ENCODE measurements at places on chromosomes 5 and 9.

DNA sequence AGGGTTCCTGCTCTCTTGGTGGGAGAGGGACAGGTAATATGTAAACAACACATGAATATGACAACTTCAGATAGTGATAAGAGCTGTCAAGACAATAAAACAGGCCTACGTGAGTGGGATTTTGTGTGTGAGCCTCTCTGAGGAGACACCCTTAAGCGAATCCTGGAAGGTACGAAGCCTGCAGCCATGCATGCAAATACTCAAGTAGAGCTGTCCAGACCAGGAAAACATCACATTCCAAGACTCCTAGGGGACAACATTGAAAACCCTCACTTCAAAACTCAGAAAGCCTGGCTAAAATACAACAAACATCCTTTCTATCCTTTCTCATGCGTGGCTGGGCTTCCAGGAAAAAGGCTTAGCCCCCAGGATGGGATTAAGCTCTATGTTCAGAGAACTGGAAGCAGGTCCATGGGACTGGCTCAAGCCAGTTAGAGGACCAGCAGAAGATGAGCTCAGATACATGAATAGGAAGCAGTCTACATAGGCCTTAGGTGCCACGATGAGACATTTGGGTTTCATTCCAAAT, 124.8 kb upstream of the IQGAP2 start:
- no peak for DNase-seq

DNA sequence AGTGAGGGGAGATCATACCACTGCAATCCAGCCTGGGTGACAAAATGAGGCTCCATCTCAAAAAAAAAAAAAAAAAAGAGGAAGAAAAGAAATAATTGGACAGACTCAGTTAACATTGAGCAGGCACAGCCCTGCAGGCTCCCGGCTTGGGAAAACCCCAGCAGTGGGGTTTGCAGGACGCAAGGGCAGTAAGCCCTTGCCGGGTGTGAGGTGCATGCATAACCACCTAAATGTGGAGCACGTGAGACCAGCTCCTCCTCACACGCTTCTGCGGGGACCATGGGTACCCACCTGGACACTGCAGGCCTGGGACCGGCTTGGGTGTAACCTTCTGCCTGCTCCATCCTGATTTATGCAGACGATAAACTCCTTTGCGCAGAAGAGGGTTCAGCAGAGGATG, 4.8 kb upstream of the SLC6A18 start:
- DNase-seq = no peak

DNA sequence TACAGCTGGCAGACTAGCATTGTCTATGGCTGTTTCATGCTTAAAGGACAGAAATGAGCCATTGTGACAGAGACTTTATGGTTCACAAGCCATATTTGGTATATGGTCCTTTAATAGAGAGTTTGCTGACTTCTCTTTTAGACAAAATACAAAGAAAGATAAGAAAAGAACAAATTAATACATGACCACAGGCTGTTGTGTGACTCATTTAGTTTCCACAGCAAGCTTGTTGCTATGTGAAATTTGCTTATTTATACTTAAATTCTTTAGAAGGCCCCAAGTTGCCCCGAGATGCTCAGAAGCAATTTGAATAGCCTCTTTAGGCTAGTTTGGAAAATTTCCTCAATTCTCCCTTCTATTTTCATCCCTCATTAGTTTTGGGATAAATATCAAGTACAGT, 315.3 kb upstream of the RPS23 start:
- no peak for DNase-seq

GRCh38 chr5:135130261-135131215, 96.5 kb upstream of the PITX1 start:
- DNase-seq = no peak

GRCh38 chr5:82151204-82151603, 127.0 kb downstream of the RPS23 start:
- DNase-seq = no peak

DNA sequence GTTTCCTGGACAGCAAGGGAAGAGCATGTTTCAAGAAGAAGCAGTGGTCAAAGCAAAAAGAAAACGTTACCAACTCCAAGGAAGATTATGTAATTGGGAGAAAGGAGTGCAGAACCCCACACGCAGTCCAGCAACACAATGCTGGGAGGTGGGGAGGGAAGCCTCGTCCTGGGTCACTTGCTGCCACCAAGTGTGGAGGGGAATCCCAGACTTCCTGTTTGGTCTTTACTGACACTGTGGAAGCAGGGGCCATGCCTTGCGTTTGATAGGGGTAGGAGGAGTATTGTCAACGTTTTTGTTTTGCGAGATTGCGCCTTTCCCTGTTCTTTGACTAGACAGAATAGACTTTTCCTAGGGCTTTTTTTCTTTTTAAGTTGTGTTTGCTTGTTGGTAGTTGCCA, 421.0 kb downstream of the KDM4C start:
- DNase-seq = no peak

- no peak for DNase-seq
Measured at GRCh38 chr9:38343552-38343951, 49.0 kb upstream of the ALDH1B1 start.

GRCh38 chr5:37714756-37715155, 125.1 kb downstream of the GDNF start:
- no peak for DNase-seq

- no peak for DNase-seq
Measured at GRCh38 chr5:17005107-17005828, 69.2 kb upstream of the MYO10 start.

- DNase-seq = no peak
Measured at GRCh38 chr5:168537176-168537575, 8.1 kb downstream of the FBLL1 start.

- no peak for DNase-seq
Measured at GRCh38 chr5:178314961-178315820, 82.6 kb upstream of the PHYKPL start.

DNA sequence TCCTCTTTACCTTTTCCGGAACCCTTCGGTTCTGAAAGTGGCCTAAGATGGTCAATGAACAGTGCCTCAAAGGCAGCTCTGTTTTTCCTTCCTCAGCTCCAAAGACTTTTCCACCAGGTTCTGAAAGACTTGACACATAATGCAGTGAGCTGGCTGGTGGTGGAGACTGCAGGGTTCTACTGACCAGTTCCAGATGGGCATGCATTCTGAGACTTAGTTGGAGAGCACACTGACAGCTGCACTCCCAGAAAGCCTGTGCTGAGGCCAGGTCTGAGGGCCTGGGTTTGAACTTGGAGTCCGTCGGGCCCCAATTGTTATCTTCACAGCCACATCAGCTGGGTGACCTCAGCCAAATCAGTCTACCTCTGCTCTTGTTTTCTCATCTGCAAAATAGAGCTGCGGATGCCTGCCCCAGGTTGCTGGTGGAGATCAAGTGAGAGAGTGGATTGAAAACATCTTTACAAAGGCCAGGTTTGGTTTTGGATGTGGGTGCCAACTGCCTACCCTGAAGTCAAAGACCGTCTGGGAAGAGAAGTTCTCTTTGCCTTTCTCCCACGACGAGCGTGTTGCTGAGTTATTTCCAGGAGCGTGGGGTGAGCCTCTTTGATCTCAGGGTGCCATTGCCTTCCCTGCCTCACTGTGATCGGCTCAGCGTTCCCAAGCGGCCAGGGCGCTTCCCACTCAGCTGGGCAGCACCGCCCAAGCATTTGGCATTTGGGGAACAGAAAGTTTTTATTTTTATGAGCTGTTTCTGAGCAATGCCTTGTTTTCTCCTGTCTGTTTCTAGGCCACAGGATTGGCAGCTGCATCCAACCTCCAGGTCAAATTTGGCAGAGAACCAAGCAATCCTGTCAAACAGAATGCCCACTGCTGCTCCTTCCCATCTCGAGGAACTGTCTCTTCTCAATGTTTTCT, 54.9 kb downstream of the RAD23B start:
- DNase-seq = no peak

- no peak for DNase-seq
Measured at GRCh38 chr5:149961186-149961685, 678 bp downstream of the SLC26A2 start.

DNA sequence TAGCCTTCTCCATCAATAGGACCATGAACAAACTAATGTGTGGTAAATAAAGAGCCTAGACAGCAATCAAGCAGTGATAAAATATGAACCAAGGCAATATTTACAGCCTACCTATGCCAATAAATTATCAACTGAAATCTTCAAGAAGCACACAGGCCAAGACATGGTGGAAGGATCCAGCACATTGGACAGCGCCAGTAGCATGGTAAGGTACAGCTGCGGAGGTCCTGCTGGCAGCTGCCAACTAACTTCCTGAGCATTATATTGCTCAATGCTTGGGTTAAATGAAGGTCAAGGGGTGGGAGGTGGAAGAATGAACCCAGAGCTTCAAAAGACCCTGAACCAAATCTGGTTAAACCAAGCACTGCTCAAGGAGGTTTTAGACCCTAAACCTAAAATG, 16.5 kb upstream of the SPDL1 start:
- DNase-seq = no peak

DNA sequence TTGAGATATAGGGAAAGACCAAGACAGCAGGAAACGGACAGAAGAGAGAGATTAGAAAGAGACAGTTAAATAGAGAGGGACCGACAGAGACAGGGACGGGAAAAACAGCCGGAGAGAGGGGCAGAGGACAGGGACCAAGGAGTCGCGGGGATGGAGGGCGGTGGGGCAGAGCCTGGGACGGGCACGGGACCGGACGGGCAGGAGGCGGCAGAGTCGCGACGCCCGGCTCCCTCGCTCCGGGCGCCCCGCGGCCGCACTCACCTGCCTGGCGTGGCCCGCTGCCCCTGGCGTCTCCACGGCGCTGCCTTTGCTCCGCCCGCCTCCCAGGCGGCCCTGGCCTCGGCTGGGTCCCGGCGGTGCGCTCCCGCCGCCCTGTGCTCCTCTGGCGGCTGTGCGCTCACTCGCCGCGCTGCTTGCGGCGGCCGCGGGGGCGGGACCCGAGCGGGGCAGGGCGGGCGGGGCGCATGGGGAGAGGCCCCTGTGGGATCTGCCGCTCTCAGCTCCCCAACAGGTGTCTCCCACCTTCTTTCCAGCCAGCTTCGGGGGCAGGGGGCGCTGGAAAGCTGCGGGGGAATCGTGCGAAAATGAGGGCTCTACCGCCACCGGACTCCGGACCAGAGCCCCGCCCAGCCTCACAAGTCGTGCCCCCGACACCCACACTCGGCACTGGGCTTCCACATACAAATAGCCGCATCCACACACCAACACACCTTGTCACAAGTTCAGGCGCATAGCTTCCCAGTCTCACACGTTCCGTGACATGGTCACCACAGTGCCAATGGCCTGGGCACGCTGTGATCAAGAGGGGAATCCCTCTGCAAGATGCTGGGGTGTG, at the start of gene ARID3C:
Gene ARID3C, minus strand, starts transcription at position 411 of the 835 bp plus-strand sequence. CDS start 1,052 bp downstream, outside the sequence.
- DNase-seq = no peak

GRCh38 chr5:3854188-3854821, 258.7 kb downstream of the IRX1 start:
- DNase-seq = no peak

GRCh38 chr5:126912616-126913200, 117.7 kb downstream of the MARCHF3 start:
- DNase-seq = no peak

GRCh38 chr5:36378551-36378950, 76.8 kb upstream of the RANBP3L start:
- no peak for DNase-seq

DNA sequence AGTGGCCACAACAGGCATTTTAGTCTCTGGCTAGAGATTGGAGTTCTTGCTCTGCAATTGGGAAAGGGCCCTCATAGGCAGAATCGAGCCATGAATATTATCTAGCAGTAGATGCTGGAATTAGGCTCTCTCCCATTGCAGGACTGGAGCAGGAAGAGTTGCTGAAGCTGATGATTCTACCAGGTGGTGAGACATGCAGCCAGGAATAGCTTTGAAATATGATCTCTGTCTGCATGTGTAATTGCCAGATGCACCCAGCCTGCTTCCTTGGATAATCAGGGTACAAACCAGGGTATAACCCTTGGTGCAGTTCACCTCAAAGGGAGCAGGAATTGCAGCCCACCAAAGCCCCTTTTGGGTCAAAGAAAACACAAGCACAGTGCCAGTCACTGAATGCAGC, 211.4 kb upstream of the FTMT start:
- DNase-seq = no peak

DNA sequence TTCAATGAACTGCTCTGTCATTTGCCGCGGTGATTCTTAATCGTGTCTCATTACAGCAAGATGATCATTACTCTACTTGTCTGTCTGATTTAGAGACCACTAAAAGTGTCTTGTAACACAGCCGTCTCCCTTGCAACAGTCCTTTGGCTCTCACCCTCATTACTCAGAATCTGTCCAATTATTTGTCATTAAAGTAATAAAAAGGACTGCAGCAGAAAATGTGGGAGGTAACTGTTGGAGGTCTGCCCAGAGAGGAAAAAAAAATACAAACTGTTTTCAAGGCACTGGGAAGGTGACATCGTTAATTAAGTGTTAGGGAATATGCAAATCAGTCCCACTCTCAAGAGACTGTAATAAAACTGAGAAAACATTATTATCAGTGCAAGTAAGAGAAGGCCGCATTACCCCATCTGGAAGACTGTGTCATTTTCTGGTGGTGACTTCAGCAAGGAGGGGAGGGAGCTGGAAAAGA, 281.0 kb downstream of the RASEF start:
- no peak for DNase-seq

DNA sequence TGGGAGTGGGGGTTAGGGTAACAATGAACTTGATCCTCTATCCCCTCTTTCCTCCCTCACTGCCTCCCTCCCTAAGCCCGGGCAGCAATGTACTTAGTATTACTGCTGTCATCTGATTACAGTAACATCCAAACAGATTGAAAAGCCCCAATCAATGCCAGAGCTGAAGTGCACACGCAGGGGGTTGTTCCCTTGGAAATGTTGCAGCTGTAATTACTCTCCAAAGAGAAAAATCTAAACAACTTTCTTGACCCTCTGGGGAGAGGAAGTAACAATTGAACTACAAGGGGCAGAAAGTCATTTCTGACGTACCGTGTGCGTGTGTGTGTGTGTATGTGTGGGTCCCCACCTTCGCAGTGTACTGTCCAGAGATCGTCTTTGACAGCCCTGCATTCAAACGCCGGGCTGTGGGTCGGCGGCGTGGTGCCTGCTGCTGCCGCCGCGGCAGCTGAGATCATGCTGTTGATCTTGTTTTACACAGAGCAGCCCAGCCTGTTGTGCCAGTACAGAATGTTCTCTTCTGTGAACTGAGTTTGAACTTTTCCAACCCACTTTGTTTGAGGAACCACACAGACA, 66.0 kb upstream of the KLF9 start:
- DNase-seq = no peak

GRCh38 chr5:132411304-132412013, 41.9 kb downstream of the SLC22A5 start:
- DNase-seq = no peak

DNA sequence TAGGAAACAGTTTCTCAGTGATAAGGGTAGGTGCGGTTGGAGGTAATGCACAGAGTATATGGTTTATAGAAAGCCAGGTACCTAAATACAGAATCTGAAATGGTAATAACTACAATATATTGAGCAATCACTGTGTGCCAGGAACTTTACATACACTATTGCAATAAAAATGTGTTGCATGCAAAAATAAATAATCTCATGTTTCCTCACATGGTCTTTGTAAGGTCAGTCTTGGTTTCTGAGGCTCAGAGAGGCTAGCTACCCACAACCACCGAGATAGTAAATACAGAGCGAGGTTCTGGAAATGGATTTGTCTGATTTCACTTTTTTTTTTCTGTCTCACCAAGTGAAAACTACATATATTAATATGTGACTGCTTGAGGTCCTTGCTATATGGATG, 128.9 kb downstream of the CAMK4 start:
- DNase-seq = no peak

- peak; percentile 5 for DNase-seq
Measured at GRCh38 chr5:14946815-14947620, 75.4 kb upstream of the ANKH start.
